ENCODE measurements at places on chromosomes 11 and 22.

GRCh38 chr11:73002214-73002613 is 139.9 kb downstream of the FCHSD2 start:
- no peak for DNase-seq

GRCh38 chr11:72812604-72812966 is 1.6 kb upstream of the ATG16L2 start:
- DNase-seq = no peak

DNA sequence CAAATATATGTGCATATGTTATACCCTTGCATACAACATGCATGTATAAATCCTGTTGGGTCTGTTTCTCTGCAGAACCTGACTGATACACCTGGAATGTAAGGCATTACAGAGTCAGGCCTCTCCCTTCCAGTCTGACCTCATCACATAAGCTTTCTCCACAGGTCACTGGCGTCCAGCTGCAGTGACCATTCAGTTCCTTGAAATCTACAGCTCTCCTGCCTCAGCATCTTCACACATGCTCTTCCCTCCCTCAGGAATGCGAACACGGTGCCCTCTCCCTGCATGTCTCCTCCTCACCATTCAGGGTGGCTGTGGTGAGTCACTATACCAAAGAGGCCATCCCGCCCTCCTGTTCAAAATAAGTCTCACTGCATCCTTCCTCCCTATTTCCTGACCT is 657.8 kb upstream of the B3GAT1 start:
- no peak for DNase-seq

GRCh38 chr22:32533265-32534111 is 58.9 kb downstream of the FBXO7 start:
- DNase-seq = no peak

DNA sequence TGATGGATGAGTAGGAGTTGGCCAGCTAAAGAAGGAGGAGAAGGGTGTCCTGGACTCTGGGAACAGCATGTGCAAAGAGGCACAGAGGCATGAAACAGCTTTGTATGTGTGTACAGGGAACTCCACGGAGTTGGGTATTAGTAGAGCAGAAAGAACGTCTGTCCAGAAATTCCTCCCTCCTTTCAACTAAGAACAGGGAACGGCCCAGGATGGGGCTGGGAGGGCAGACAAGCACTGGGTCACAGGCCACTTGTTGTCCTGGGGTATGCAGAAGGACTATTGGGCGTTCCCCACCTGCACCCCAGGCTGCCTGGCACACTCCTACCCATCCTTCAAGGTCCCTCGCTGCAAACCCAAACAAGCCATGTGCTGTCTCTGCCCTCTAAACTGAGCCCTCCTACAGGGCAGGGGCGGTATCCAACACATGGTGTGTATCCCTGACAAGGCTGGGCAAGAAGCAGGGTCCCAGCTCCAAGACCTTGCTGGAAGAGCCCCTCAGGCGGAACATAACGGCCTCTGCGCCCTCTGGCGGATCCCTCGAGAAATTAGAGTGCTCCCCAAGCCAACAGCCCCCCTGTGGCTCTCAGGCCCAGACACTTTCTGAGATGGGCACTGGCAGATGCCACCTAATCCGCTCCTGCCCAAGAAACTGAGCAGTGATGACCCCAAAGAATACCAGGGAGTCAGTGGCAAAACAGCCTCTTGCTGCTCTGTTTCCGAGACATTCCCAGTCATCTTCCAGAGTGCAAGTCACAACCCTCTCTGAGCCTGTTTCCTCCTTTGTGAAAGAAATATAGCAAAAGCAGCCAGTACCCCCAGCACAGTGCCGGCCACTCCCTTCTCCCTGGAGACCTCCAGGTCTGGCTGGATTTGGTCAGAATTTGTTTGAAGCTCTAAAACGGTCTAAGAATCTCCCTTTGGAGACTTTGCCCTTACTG is 1.6 kb upstream of the ELFN2 start:
- no peak for DNase-seq

DNA sequence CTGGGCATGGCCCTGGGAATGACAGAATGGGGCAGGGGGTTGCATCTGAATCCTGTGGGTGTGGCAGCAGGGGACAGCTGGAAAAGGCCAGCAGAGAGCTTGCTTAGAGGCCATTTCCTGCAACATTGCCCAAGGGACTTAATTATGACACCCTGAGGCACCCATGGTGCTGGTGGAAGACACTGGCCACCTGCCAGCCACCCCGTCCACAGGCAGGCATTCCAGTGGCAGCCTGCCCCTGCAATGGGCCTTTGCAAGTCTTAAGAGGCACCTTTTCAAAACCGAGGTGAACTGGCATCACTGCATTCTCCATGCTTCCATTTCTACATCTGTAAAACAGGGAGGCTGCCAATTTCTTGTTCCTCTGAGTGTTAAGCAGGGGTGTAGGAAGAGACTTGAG is 21.6 kb upstream of the SUSD2 start:
- no peak for DNase-seq

DNA sequence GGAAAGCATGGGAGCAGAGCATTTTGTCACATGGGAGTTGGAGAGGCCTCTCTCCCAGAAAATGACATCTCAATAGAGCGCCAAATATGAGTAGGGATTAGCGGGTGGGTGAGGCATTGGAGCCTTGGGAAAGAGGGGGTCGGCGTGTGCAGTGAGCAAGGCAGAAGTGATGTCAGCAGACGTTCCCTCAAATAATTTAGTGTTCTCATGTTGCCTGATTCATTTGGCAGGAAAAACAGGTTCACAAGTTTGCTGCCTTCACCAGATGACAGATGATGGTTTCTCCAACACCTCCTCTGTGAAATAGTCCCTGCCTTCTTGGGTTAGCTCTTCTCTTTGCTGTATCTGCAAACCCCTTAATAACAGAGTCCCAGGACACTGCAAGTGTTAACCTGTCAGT is 118.5 kb upstream of the ARHGAP20 start:
- DNase-seq = no peak

- no peak for DNase-seq
These were observed 256.1 kb upstream of the SYN3 start for GRCh38 chr22:33314316-33314715.

DNA sequence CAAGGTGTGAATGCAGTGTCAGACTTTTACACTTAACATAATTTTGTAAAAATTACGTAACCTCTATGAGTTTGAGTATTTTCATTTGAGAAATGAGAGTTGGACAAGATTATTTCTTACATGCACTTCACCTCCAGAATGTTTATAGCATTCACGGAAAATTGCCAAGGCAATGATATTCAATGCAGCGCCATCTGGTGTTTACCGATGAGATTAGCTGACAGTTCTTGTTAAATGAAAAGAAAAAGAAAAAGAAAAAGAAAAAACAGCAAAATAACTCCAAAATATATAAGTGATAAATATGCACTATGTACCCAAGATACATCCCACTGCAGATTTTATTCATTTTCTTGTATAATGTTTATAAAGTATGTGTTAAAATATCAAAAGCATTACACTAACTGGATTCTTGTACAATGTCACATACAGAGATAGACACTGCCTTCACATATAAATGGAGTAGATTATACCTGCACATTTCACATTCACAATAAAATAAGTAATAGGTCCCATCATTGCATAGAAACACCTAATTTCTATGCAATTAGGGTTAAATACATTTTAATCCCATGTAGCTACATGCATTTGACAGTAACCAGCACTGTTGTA is 976.3 kb upstream of the FAT3 start:
- DNase-seq = no peak

DNA sequence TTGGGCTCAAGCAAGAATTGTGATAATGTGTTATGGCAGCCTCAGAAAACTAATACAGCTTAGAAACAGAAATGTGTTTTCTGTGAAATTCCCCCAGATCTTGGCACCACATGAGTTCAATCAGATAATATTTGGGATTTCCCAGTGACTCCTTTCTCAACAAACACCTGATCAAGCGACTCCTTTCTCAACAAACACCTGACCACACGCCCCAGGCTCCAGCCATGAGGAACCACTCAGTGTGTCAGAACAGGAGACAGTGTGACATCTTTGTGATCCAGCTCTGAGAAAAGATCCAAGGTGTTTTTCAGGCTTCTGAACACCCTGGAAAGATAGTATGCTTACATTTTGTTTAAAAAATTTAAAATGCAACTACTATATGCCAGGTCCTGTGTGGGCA is 1.9 kb upstream of the UVRAG start:
- DNase-seq = no peak

GRCh38 chr11:10392095-10393079 is 62.7 kb upstream of the AMPD3 start:
- no peak for DNase-seq

DNA sequence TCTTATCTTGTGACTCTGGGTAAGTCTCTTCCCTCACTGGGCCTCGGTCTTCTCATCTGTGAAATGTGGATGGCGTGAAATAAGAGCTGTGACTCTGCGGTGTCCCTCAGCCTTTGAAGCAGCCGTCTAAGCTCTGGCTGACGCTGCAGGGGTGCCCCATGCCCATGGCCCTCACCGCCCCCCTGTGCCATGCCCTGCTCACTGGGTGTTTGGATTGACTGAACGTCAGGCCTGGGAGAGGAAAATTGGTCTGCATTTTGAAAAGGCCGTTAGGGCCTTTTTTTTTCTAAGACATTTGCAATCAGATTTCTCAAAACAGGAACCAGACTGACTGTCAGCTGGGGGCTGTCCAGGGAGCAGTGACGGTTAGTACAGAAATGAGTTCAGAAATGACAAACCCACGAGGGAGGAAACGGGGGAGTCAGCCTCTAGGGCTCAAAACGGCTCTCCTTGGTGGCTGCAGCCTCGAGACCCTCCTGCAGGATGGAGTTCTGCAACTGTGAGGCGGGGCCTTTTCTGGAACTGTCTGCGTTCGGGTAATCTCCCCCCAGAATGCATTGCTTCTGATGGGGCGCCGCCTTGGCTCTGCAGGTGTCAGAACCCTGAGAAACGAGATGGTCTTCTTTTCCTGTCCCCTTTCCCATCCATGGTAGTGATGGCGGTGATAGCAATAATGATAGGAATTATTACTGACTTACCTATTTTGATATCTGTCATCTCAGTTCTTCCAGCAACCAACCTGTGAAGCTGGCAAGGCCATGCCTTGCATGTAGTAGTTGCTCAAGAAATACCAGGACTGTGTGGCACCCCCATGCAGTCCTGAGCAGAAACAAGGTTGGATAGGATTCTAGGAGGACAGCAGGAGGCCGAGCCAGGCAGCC is 2.0 kb downstream of the GRK2 start:
- no peak for DNase-seq

DNA sequence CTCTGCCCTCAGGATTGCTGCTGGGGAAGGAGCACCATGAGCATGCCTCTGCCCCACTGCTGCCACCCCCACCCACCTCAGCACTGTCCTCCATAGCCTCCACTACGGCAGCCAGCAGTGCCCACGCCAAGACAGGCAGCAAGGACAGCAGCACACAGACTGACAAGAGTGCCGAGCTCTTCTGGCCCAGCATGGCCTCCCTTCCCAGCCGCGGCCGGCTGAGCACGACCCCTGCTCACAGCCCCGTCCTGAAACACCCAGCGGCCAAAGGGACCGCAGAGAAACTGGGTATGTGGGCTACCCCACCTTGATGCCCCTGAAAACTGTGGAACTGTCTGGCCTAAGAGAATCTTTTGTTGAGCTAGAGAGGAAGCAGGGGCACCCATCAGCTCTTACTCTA is 101.0 kb downstream of the AMOTL1 start:
- no peak for DNase-seq

DNA sequence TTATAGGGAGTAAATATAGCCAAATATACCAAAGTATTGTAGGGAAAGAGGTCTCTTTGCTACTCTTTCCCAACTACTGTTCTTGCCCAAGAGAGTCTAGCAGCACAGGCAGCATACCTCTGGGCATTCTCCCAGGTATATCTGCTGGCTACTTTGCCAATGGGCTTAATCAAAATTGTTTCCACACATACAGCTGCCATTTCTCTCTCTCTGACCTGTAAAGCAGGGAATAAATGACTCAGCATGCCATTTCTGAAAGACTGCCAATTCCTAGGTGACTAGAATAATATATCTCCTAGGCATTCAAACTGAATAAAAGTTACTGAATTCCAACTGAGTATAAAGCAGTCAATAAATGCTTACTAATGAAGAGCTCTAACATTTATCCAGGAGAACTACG is 44.6 kb downstream of the RDX start:
- DNase-seq = no peak

DNA sequence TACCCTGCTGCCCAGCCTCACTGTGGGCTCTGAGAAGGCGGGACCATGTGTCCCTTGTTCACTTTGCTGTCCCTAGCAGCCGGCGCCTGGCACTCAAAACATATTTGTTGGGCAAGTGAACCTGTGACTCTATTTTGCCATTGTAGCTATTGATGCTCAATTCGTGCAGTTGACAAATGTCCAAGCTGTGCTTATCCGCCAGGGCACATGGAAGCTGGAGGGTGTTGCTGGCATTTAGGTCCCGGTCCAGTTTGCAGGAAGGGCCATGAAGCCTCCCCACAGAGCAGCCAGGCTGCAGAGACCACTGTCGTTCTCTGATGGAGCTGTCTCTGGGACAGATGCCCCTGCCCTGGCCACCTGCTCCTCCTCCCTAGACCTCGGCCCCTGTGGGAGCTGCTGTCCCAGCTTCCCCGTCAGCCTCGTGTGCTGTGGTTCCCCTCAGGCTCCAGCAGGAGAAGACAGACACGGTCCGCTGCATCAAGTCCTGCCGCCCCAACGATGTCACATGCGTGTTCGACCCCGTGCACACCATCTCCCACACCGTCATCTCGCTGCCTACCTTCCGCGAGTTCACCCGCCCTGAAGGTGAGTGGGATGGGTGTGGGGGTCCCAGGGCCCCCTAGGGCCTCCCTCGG is 71.5 kb downstream of the FBLN1 start:
- DNase-seq = no peak

DNA sequence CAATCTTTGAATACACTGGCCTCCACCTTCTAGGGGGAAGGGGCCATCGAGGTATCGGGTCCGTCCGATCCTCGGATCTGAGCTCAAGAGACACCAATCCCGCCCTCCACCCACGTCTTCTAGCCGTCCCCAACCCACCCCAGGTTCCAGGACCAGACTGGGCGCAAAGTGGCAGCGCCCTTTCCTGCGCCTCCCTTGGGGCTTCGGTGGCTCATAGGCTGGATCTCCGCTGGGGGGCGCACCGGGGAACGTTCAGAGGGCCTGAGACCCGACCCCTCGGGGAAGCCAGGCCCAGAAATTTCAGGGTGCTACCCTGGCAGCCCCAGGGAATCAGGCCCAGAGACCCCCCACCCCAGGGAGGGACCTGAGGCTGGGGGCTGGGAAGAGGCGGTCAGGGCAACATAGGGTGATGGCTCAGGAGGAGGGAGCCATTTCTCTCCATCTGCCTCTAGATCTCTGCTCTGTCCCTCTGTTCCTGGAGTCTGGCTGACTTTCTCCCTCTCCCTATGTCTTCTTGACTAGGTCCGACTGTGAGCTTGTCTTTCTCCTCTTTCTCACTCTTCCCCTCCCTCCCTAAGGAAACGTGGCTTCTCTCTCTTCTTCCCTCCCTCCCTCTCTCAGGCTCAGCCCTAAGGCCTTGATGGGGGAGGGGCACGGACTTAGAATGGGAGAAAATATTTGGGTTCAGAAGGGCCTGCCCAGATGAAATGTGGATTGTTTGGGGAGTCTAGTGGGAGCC is 1.1 kb downstream of the CREB3L1 start:
- DNase-seq = no peak

- DNase-seq = no peak
These were observed 7.6 kb downstream of the KCTD17 start for GRCh38 chr22:37058917-37059701.

Measured in hippocampal formation (tissue), 2 donors.